ENCODE measurements at places on chromosomes 4 and X.

DNA sequence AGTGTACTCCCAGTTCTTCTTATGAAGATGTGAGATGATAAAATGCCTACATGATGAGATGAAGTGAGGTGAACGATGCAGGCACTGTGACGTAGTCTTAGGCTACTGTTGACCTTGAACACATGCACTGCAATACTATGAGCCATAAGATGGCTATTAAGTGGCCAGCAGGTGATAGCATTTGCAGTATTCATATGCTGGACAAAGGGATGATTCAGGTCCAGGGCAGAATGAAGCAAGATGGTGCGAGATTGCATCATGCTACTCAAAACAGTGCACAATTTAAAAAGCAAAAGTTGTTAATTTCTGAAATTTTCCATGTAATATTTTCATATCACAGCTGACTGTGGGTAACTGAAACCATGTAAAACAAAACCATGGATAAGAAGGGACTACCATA is 781.4 kb downstream of the PCDH18 start:
- no peak for DNase-seq

GRCh38 chr4:24910499-24910898 is 2.3 kb downstream of the CCDC149 start:
- no peak for DNase-seq

GRCh38 chr4:114040319-114041116 is 61.1 kb upstream of the ARSJ start:
- DNase-seq, result no peak

- no peak for DNase-seq
Observed at GRCh38 chr4:6598127-6598526, 23.1 kb downstream of the MAN2B2 start.

DNA sequence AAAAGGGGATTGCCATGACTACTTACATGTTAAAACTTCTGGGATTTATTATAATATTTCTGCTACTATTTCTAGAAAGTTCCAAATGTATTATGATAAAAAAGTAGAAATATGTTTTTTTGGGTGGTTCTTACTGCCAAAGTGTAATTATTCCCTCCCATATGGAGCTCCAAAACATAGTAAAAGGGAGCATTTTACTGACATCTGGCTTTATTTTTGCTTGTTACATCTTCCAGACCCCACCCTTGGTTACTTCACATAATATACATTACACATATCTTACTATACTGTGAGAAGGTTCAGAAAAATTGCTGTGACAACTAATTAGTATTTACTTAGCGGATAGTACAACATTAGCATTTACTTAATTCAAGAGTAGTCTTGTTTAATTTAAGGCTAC is 205.1 kb upstream of the TLL1 start:
- DNase-seq, result no peak

GRCh38 chrX:154695911-154696675 is 42.7 kb upstream of the CTAG2 start:
- DNase-seq, result no peak

- DNase-seq, result no peak
Observed at GRCh38 chrX:42943051-42943974, 165.3 kb upstream of the PPP1R2C start.

- DNase-seq, result no peak
Observed at GRCh38 chr4:138535316-138535715, 293.2 kb upstream of the SLC7A11 start.

DNA sequence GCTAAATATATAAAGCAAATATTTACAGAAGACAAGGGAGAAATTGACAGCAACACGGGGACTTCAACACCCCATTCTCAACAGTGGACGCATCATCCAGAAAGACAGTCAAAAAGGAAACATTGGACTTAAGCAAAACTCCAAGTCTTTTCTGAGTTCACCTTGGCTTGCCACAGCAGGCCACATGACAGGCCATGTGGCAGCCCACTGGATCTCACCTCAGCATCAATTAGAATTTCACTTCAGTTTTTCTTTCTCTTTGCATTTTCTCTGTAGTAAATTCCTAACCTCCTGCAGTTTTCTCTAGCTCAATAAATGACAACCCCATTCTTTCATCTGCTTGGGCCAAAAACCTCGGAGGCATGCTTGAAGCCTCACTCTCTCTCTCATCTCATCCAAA is 12.4 kb downstream of the SMIM9 start:
- DNase-seq, result no peak

- no peak for DNase-seq
Observed at GRCh38 chrX:8504451-8504850, 39.8 kb downstream of the VCX3B start.

GRCh38 chr4:145493166-145493565 is 11.5 kb downstream of the SMAD1 start:
- DNase-seq, result no peak

GRCh38 chr4:139718833-139719232 is 53.2 kb downstream of the MGST2 start:
- no peak for DNase-seq

GRCh38 chr4:182142176-182143085 is 100.8 kb upstream of the TENM3 start:
- no peak for DNase-seq

DNA sequence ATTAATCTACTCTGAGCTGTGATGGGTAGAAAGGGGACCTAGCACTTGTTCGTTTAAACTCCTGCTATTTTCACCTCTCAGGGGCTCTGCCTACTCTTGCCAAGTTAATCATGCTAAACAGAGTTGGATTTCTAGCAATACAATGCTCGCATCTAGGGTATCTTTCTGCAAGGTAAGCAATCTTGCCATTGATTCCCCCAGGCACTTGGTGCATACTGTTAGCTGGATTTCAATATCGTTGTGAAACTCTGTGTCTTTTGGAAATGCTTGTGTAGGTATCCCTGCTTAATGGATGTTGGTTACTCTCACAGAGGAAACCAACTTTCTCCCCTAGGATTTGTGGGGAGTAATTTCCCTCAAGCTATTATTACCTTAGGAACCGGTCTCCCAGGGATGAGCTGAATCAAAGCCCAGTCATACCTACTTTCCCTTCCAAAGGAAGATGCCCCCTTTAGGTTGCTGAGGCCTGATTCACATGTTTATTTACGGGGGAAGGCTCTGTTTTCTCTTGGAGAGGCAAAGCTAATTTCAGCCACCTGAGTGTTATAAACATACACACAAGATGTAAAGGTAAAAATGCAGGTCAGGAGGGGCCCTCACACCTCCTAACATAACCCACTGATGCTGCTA is 366.8 kb downstream of the FBXW7 start:
- DNase-seq, result no peak

DNA sequence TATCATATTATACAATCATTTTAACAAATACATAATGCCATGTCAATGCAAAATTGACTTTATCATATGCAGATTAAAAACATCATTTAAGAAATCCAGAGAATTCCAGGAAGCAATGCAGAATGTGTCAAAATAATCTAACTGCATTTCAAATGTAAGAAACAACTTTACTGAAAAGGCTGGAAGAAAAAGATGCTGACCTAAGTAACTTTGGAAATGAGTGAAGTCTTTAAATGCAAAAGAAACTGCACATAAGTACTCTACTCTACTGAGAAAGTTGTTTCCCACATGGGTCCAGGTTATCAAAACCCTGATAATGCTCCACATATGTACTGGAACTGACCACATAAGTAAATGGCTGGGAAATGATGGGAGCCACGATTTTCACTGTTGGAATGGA is 149.9 kb downstream of the EVC2 start:
- no peak for DNase-seq

- DNase-seq, result no peak
Observed at GRCh38 chr4:76504613-76505465, 69.8 kb downstream of the SHROOM3 start.

GRCh38 chr4:118953276-118953675 is 64.6 kb downstream of the SYNPO2 start:
- no peak for DNase-seq

- no peak for DNase-seq
Observed at GRCh38 chr4:114677346-114677979, 78.9 kb downstream of the UGT8 start.

DNA sequence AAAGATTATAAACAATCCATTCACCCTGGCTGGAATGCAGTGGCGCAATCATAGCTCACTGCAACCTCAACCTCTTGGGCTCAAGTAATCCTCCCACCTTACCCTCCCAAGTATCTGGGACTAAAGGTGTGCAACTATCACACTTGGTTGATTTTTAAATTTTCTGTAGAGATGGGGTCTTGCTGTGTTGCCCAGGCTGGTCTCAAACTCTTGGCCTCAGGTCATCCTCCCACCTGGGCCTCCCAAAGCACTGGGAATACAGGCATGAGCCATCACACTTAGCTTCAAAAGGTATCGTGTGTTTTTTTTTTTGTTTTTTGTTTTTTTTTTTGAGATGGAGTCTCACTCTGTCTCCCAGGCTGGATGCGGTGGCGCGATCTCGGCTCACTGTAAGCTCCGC is 71.5 kb downstream of the FRYL start:
- no peak for DNase-seq

GRCh38 chr4:948101-948935 is 16.1 kb downstream of the TMEM175 start:
- no peak for DNase-seq

- no peak for DNase-seq
Observed at GRCh38 chr4:176874721-176875445, 82.2 kb upstream of the VEGFC start.

- DNase-seq, result no peak
Observed at GRCh38 chr4:7389101-7389701, 45.5 kb downstream of the PSAPL1 start.

- no peak for DNase-seq
Observed at GRCh38 chrX:152405561-152405960, 45.6 kb downstream of the GABRA3 start.

- DNase-seq, result no peak
Observed at GRCh38 chr4:104870495-104871233, 276.0 kb upstream of the TET2 start.

- no peak for DNase-seq
Observed at GRCh38 chr4:173704201-173704600, 174.2 kb upstream of the HAND2 start.

- no peak for DNase-seq
Observed at GRCh38 chr4:80424225-80424581, 88.7 kb downstream of the CFAP299 start.

DNA sequence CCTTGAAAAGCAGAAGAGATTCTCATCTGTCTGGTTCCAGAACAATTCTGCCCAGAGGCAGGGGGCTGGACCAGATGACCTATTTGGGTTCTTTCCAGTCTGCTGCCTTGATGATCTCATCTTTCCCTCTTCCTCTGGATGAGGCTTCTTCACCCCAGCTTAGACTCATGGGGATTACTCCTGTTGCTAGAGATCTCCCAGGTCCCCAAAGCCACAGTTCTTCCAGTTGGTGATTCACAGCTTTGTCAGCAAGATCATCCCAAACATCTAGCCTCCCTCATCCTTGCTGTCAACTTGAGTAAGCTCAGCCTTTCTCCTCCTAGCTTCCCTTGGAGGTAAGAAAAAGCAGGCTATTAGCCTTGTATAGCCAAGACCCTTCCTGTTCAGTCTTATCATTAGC is 64.2 kb upstream of the PJA1 start:
- DNase-seq, result no peak

- DNase-seq, result no peak
Observed at GRCh38 chr4:84451546-84451945, 47.5 kb downstream of the NKX6-1 start.

- no peak for DNase-seq
Observed at GRCh38 chr4:29052266-29052665, 1667.9 kb upstream of the PCDH7 start.

- no peak for DNase-seq
Observed at GRCh38 chr4:26044524-26044923, 130.5 kb downstream of the SMIM20 start.

- DNase-seq, result no peak
Observed at GRCh38 chr4:122806981-122807679, 19.5 kb upstream of the FGF2 start.

DNA sequence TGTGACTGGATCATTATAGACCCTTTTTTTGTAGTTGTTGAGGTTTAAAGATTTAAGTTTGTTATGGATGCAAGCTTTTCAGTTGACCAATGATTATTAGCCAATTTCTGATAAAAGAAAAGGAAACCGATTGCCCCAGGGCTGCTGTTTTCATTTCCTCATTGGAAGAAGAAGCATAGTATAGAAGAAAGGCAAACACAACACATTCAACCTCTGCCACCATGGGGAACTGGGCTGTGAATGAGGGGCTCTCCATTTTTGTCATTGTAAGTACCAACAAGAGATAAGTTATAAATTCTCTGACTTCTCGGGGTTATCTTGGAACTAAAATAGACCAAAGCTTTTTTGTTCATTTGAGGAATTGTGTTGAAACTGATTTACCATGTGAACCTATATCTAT is at the start of gene CYBB:
TSS of gene CYBB (plus strand) at position 203 of the 400 bp plus-strand sequence. CDS start at position 222, 19 bp downstream.
- DNase-seq, result no peak

GRCh38 chr4:1321946-1322650 is 24.9 kb upstream of the UVSSA start:
- no peak for DNase-seq

DNA sequence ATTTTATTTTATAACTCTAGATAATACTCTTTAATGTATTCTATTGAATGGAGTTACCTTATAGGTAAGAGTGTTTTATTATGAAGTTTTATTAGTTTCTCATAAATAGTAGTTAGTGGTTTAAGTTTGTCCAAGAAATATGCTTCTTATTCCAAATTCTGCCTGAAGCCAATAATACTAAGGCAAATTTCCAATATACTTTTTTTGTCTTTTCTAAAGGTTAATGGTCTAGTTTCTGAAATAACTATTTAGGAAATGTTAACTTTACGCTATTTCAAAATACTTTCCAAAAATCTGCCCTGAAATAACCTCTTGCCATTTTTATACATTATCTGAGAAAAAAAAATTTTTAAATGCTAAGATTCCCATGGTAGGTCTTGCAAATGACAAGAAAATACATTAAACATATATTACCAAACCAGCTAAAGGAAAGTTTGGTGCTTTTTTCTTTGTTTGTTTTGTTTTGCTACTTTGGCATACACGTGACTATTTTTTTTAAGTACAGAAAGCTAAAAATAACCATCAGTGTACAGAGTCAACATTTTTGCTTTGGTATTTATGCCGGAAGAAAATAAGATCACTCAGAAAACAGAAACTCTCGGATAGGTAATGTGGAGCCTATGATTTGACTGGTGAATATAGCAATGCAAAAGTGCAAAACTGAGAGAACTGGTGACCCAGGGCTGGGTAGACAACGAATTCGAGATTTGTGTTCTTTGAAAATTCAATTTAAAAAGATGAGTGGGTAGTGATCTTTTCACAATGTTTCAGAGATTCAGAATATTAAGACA is 29.8 kb downstream of the PCDH18 start:
- no peak for DNase-seq

GRCh38 chr4:3385711-3386420 is 55.9 kb upstream of the HGFAC start:
- DNase-seq, result no peak

Measured in activated T-helper 9 cell treated with anti-CD3 and anti-CD28 coated beads, Interleukin-2, amount 50 U/mL, for 16 hours (primary cell).